ENCODE measurements at places on chromosomes 3 and 15.
A peak's percentile ranks its signal among the peaks of the same experiment; 100 is the strongest.

DNA sequence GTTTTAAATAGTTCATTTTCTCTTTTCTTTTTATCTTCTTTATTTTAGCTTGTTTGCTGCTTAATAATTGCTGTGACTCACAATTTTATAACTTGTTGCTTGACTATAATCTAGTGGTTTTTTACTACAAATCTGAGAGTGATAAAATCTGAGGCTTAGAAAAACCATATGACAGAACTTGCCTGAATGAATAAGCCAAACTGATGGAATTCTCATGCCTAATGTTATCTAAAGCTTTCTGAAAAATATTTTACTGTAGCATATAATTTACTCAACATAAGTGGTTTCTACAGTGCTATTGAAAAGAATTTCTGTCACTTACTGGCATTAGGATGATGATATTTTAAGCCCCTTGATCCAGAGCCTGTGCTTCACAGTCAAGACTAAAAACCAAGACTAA, 175.1 kb downstream of the VGLL3 start:
- no peaks in the 10 kb centered on the region for H3K27me3 ChIP-seq
- no peak overlapping the region for H3K4me3 ChIP-seq
- no peaks in the 10 kb centered on the region for H3K36me3 ChIP-seq
- H3K4me1 ChIP-seq = no peaks in the 10 kb centered on the region
- no peak overlapping the region for H3K27ac ChIP-seq
- no peak for DNase-seq

- peak overlapping the region; percentile 76 for H3K4me3 ChIP-seq
- H3K36me3 ChIP-seq = peaks cover 92% of the 10 kb centered on the region
- H3K4me1 ChIP-seq = peaks cover 34% of the 10 kb centered on the region
- H3K27me3 ChIP-seq = no peaks in the 10 kb centered on the region
These were observed 3.2 kb downstream of the ZXDC start for GRCh38 chr3:126472277-126473006.

DNA sequence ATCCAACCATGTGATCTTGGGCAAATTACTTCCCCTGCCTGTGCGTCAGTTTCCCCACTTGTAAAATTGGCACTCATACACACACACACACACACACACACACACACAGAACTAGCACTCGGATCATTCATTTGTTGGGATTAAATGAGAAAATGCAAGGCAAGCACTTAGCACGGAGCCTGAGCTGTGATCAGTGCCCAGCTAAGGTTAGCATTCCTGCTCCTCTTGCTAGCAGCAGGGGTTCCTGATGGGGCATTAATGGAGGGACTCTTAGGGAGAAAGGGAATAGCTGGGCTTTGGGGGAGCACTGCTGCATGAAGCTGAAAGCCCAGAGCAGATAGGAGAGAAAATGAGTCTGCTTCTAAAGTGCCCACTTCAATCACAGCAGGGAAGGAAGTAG, 187.7 kb upstream of the C2CD4B start:
- H3K27me3 ChIP-seq = peaks cover 45% of the 10 kb centered on the region
- H3K36me3 ChIP-seq = no peaks in the 10 kb centered on the region
- no peak for DNase-seq
- no peaks in the 10 kb centered on the region for H3K4me1 ChIP-seq
- H3K4me3 ChIP-seq = no peak overlapping the region

- H3K36me3 ChIP-seq = no peaks in the 10 kb centered on the region
- no peak overlapping the region for H3K27ac ChIP-seq
- H3K4me3 ChIP-seq = no peak overlapping the region
- DNase-seq = no peak
These were observed 190.8 kb upstream of the LPP start for GRCh38 chr3:187963003-187963676.

GRCh38 chr3:14140668-14141067, 15.8 kb downstream of the TMEM43 start:
- no peak overlapping the region for H3K27ac ChIP-seq
- no peak for DNase-seq
- no peaks in the 10 kb centered on the region for H3K27me3 ChIP-seq
- no peak overlapping the region for H3K4me3 ChIP-seq

DNA sequence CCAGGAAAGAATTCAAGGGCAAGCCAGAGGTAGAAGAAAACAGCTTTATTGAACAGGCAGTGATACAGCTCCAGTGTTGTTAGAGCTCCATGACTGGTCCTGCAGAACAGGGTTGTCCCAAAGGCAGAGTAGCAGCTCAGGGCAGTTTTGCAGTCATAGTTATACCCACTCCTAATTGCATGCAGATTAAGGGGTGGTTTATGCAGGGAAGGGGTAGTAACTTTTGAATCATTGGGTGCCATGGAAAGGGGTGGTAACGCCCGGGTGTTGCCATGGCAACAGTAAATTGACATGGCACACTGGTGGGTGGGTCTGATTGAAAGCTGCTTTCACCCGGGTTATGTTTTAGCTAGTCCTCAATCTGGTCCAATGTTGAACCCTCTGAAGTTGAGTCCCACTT, 9.7 kb upstream of the RAB6B start:
- peaks cover 62% of the 10 kb centered on the region for H3K27me3 ChIP-seq
- H3K36me3 ChIP-seq = no peaks in the 10 kb centered on the region
- no peak overlapping the region for H3K4me3 ChIP-seq
- no peaks in the 10 kb centered on the region for H3K4me1 ChIP-seq

DNA sequence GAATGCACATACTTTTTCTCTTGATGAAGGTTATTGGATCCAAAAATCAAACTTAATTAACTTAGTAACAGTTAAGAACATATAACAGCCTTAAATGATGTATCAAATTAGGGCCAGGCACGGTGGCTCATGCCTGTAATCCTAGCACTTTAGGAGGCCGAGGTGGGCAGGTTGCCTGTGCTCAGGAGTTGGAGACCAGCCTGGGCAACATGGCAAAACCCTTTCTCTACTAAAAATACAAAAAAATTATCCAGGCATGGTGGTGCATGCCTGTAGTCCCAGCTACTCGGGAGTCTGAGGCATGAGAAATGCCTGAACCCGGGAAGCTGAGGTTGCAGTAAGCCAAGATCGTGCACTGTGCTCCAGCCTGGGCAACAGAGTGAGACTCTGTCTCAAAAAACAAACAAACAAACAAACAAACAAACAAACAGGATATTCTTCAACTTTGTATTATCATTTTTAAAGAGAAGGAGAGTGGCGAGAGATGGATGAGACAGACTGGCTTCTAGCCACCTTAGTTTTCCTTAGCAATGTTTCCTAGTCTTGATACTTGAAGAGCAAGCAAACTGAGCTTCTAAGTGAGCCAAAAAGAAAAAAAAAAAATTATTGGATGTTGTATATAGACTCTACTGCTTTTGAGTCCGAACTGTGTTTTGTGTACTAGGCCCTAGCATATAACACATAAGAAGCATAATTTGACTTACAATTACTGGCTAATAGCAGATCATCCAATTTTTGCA, 13.8 kb downstream of the SPRED1 start:
- no peaks in the 10 kb centered on the region for H3K4me1 ChIP-seq
- no peaks in the 10 kb centered on the region for H3K27me3 ChIP-seq
- no peaks in the 10 kb centered on the region for H3K36me3 ChIP-seq
- H3K4me3 ChIP-seq = no peak overlapping the region

- no peaks in the 10 kb centered on the region for H3K36me3 ChIP-seq
- H3K27me3 ChIP-seq = no peaks in the 10 kb centered on the region
- H3K4me1 ChIP-seq = no peaks in the 10 kb centered on the region
- DNase-seq = no peak
- no peak overlapping the region for H3K4me3 ChIP-seq
These were observed 230.0 kb upstream of the GOLIM4 start for GRCh38 chr3:168325684-168326083.

DNA sequence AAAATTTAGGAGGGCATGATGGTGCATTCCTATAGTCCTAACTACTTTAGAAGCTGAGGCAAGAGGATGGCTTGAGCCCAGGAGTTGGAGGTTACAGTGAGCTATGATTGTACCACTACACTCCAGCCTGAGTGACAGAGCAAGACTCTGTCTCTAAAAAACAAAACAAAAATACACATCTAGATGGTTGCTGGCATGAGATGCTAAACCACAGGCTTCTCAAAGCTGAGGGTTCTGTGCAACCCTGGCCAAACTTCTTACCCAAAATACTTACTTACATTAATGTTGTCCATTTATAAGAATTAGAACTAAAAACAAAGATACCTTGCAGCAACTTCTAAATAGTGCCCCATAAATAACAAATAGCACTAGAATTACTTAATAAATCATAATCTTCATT, 14.3 kb upstream of the ARHGEF3 start:
- H3K27me3 ChIP-seq = no peaks in the 10 kb centered on the region
- no peak for DNase-seq
- H3K36me3 ChIP-seq = no peaks in the 10 kb centered on the region
- H3K4me1 ChIP-seq = no peaks in the 10 kb centered on the region
- H3K4me3 ChIP-seq = no peak overlapping the region

Measured in Calu3 (cell line).